ENCODE measurements at places on chromosomes 5 and 9.
A peak's percentile ranks its signal among the peaks of the same experiment; 100 is the strongest.

DNA sequence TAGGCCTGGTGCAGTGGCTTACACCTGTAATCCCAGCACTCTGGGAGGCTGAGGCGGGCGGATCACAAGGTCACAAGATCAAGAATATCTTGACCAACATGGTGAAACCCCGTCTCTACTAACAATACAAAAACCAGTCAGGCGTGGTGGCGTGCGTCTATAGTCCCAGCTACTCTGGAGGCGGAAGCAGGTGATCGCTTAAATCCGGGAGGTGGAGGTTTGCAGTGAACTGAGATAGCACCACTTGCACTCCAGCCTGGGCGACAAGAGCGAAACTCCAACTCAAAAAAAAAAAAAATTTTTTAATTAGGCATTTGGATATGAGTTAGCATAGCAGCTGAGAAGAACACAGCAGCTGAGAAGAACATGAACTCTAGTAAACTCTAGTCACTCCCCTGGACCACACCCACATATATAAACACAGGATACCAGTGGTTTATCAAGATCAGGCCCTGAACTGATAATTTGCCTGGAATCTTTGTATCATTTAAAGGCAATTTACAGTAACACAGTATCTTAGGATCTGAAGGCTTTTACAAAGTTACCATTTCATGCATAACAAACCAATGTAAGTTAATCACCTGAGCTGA is 4.6 kb upstream of the UGCG start:
- no peak for DNase-seq

- DNase-seq, result no peak
These were observed 125.3 kb upstream of the RASEF start for GRCh38 chr9:83188277-83188676.

- no peak for DNase-seq
These were observed 746.3 kb upstream of the RIOK2 start for GRCh38 chr5:97929383-97929782.

- DNase-seq, result no peak
These were observed 18.3 kb upstream of the FRMPD1 start for GRCh38 chr9:37632479-37632878.

GRCh38 chr9:125649826-125650225 is 57.2 kb downstream of the MAPKAP1 start:
- DNase-seq, result no peak

DNA sequence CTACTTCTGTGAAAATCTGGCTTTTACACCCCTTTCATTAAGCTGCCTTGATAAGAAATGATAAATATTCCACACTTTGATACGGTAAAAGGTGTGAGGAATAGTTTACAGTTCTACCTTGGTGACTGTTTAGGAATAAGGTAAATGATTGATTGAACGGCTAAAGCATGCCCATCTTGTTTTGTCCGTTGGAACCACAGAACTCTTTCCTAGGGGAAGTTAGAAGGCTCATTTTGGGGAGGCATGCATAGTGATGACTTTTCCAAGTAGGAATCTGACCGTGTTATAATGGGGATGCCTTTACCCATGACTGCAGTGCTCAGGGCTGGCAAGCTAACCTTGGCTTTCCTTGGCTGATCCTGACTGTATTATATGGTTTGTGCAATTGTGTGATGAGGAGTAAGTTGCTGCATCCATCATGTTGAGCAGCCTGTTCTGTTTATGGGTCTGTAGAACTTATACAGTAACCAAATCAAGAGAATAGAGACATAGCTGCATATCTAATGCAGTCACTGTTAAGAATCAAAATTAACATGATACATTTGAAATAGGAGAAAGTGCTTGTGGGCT is 24.5 kb downstream of the PCSK5 start:
- no peak for DNase-seq

- DNase-seq, result no peak
These were observed 1163.9 kb upstream of the SEMA6A start for GRCh38 chr5:117738571-117738970.

DNA sequence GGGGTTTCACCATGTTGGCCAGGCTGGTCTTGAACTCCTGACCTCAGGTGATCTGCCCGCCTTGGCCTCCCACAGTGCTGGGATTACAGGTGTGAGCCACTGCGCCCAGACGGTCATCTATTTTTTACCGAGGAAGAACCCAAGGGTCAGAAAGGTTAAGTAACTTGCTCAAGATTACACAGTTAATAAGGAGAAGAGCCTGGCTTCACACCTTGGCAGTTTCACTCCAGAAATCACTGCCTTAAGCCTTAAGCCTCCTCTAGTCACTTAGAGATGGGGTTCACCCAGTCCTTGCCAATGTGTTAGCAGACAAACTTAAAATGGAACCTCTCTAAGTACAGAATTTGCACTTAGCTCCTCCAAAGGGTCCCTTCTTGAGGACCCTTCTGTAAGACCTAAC is 116.3 kb downstream of the PTTG1 start:
- no peak for DNase-seq

DNA sequence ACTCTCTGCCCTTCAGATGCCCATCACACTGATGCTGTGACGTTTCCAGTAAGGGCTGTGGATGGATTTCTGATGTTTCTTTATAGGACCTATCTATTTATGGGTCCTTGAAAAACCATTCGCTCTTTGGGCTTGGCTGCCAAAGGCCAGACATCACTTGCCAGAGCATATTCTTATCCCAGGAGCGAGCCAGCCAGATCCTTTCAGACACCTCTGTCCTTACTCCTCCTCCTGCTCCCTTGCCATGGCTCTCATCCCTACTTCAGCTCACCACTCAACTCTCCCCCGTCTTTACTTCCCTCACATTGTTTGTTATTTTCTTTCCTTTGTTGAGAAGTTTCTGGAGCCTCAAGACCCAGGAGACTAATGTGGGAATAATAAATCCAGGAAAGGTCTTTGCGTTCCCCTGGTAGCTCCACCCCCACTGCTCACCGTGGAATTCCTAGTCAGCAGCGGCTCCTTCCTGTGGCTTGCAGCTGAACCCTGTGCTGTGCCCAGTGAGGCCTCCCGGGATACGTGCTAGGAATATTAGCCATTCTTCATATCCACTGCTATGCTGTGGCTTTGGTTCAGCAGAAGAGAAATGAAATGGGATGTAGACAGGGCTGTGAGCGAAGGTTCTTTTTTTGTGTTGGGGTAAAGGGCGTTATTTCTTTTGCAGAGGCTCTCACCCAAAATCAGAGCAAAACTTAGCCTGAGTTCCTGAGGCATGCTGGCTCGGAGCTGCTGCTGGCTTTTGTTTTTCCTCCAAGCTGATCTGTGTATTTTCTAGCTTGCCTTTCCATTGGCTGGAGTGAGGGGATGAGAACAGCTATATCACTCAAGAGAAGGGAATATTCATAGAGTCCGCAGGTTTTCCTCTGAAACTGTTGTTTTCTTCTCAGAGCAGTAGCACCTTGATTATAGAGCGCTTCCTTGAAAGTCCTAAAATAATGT is 171.1 kb downstream of the SAXO1 start:
- DNase-seq, result no peak

- DNase-seq, result no peak
These were observed 24.6 kb downstream of the ZNF454 start for GRCh38 chr5:178965465-178966055.

DNA sequence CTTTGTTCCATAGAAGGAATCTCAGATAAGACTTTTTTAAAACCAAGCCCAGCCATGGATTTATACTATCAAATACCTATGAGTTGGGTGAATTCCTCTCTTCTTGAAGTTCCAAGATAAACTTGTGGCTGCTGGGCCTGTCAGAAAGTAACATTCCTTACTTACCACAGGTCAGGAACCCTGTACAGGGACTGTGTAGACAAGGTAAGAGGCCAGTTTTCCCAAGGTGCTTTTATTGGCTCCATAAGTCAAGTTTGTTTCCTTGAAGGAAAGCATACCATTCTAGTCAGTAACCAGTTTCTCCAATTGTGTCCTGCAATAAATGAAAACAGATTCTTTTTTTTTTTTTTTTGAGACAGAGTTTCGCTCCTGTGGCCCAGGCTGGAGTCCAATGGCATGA is 8.8 kb upstream of the CLTB start:
- DNase-seq, result no peak

DNA sequence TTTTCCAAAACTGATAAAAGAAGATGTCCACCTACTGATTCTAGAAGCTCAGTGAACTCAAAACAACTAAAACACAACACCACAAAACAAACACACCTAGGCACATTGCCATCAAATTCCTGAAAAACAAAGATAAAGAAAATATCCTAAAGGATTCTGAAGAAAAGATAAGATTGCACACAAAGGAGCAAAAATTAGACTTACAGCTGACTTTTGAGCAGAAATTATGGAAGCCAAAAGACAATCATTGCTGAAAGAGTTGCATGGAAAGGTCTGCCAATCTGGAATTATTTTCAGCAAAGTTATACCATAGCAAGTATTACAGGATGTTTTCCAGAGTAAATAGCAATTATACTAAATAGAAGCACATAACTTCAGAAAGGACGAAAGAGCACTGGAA is 128.2 kb upstream of the IRX2 start:
- no peak for DNase-seq

DNA sequence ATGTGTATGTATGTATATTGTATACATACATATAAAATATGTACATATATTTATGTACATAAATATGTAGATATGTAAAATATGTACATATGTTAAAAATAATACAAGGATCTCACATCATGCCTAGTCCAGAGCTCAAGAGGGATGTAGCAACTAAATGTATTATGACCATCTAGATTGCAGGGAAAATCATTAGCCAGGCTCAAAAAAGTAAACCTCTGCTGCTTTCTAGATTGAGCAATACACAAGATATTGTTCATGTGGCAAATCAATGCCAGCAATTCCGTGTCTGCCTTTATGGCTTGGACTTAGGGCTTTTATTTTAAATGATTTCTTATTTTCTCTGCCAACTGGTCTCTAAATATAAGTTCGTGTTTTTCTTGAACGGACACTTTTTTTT is 65.2 kb downstream of the RAI14 start:
- DNase-seq, result no peak

DNA sequence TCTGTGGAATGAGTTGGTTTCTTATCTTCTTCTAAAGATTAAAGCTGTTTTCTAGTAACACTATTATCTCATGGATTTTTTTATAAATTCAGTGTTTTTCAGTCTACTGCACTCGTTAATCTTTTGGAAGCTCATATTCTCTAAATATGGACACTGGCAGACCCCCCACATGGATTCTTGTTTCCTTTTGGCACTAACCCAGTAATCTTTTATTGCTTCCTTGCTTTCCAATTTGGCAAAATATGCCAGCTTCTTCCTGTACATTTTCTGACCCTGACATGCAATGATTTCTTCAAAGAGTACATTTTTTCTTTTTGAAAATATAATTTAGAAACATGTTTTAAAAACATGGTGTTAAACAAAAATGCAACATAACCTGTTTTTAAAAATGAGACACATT is 474.2 kb upstream of the FTMT start:
- DNase-seq, result no peak

GRCh38 chr9:131910572-131910971 is 169.1 kb downstream of the MED27 start:
- DNase-seq, result no peak

GRCh38 chr9:80378669-80379293 is 807.0 kb downstream of the TLE4 start:
- no peak for DNase-seq

GRCh38 chr5:175712313-175712680 is 54.4 kb downstream of the HRH2 start:
- DNase-seq, result no peak

DNA sequence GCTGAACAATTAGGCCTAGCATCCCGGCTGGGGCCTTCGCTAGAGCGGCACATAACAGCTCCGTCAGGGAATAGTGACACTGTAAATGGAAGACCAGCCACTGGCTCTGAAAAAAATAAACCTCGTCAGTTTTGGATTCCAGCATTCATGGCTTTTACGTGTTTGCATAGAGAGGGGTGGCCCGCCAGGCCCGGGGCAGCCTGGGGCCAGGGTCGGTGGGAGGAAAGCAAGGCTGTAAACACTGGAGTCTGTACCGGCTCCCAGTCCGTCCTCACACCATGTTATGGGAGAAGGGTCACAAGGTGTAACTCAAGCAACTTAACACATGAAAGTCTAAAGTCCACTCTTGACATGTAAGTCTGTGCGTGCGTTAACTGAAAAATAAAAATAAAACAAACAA is 11.2 kb downstream of the CCNI2 start:
- DNase-seq, result no peak

GRCh38 chr9:6671416-6671815 is 25.9 kb upstream of the GLDC start:
- no peak for DNase-seq

GRCh38 chr9:126639318-126640000 is 25.7 kb downstream of the LMX1B start:
- no peak for DNase-seq

GRCh38 chr5:176889321-176890280 is 9.5 kb downstream of the HK3 start:
- no peak for DNase-seq

GRCh38 chr9:125189361-125190289 is at the start of gene PPP6C:
PPP6C (minus strand) TSS chr9:125189803; CDS start chr9:125189718, 85 bp downstream.
- peak; percentile 97 for DNase-seq

Measured in midbrain (tissue), 1 donor.